ENCODE measurements at places on chromosomes 1 and 21.
A peak's percentile ranks its signal among the peaks of the same experiment; 100 is the strongest.

DNA sequence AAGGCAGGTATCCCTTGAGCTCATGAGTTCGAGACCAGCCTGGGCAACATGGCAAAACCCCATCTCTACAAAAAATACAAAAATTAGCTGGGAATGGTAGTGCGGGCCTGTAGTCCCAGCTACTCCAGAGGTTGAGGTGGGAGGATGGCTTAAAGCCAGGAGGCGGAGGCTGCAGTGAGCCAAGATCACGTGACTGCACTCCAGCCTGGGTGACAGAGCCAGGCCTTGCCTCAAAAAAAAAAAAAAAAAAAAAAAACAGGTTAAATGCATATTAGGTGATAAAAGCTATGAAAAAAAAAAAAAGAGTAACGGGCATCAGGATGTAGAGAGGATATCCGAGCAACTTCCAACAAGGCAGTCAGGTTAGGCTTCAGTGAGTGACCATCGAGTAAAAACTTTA is 2.8 kb upstream of the SRRM1 start:
- peak; percentile 31 for DNase-seq

DNA sequence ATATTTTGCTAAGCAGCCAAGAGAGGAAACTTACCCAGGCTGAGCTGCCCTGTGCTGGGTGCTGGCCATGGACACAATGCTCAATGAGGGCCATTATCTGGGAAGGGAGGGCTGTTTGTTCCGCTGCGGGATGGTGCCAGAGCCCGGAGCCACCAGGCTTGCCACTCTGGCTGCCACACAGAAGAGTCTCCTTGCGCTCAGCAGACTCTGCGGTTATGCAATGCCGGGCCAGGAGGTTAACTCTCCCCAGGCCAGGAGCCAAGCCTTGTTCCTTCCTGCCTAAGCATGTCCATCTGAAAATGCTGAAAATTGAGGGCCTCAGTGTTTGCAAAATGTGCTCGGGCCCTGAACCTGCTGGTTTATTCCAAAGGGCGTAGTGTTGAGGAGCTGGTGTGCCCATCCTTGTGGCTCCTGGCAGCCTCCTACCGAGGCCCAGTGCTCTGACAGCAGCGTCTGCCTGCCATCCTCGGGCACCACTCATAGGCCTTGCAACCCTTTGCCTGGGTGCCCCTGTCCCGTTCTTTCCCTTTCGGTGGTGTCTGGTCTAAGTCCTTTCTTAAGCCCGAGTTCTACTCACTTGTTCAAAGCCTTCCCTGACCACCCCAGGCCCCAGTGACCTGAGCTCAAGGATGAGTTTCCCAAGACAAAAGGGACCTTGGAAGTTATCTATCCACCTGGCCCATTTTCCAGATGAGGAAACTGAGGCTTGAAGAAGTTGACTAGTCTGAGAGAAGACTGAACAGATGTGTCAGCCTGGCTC is 133.8 kb upstream of the EDN2 start:
- DNase-seq: no peak

DNA sequence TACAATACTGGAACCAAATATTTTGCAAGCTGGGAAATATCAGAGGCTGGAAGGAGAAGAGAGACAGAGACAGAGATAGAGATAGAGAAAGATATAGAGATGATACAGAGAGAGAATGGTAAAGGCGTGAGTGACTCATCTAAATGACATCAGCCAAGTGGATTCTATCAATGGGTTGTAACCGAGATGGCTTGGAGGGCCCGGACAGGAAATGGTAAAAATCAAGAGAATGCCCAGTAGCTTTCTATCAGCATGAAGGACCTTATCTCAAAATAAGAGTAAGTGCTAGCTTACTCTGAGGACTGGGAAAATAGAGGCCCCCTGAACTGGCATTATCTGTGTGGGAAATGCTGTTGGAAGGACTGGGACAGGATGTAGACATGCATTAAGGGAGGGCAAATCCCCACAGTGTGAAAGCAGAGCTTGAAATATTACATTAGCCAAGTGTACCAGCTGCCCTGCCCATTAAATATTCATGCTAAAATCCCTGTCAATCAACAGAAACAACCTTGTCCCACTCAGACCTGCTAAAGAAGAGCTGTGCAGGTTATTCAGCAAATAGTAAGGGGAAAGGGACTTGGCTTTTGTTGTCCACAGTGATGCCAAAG is 76.6 kb upstream of the ZNF644 start:
- no peak for DNase-seq

GRCh38 chr1:118160806-118161205 is 24.2 kb downstream of the SPAG17 start:
- DNase-seq: no peak

DNA sequence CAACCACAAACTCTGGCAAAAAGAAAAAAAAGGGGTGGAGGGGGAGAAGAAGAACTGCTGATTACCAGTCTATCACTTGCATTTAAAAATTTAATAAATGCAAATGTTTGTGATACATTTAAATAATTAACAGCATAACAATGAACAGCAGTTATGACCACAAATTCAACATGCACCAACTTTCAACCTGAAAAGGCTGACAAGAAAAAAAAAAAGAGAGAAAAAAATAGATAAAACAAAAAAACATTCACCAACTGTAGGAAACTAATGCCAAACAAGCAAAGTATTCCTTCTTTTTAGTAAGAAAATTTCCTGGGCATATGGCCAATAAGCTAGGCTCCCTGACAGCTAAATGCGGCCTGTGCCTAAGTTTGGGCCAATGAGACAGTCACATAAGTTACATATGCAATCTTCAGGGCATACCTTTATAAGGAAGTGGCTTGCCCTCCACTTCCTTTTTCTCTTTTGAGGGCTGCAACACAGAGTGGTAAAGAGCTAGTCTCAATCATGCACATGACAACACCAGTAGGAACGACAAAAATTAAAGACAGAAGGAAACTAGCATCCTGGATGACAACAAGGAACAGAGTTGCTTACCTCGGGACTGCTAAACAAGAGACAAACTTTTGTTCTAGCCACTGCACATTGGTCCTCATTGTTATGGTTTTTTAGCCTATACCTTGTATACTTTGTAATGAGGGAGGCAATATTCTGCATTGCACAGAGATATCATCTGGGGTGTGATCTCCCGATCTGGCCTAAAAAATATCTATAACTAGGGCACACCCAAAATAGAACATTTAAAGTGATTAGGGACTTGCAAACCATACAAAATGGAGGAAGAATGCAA is 24.2 kb upstream of the PHTF1 start:
- no peak for DNase-seq

- DNase-seq: no peak
Measured at GRCh38 chr1:54278941-54279422, 79.0 kb downstream of the MRPL37 start.
